ENCODE measurements at places on chromosomes 11 and 22.

DNA sequence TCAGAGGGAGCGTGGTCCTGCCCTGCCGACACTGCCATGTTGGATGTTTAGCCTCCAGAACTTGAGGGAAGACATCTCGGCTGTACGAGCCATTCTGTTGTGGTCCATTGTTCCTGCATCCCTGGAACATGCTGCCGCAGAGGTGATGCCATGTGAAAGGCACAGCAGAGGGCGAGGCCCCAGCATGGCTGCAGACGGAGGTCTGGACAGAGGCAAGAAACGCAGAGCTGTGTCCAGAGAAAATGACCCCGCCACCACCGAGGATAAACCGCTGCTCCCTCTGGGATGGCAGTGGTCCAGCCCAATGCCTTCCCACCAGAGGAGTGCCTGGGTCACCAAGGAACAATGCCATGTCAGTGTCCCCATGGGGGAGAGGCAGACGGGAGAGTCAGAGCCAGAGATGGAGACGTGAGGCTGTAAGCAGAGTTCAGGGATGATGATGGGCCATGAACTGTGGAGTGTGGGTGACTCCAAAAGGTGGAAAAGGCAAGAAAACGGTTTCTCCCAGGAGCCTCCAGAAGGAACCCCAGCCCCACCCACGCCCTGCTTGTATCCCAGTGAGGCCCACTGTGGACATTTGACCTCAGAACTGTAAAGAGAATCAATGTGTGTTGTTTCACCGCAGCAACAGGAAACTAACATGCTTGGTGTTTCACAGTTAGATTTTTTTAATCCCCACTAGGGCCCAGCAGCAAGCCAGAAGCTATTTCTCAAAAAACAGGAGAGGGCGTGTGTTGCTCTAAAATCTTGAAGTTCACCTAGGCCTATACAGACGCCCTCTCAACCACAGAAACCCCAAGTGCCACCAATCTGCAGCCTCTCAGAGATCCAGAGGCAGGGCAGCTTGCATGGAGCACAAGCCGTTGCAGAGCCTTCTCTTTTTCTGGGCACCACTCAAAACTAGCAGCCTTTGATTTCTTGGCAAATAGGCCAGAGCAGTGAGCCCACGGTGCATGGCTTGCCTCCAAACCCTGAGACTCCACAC is 1422.9 kb downstream of the TBC1D22A start:
- no peak for DNase-seq

GRCh38 chr11:3095712-3096361 is 38.6 kb upstream of the CARS1 start:
- DNase-seq = no peak

GRCh38 chr11:65415499-65416340 is 6.9 kb upstream of the NEAT1 start:
- DNase-seq = no peak

DNA sequence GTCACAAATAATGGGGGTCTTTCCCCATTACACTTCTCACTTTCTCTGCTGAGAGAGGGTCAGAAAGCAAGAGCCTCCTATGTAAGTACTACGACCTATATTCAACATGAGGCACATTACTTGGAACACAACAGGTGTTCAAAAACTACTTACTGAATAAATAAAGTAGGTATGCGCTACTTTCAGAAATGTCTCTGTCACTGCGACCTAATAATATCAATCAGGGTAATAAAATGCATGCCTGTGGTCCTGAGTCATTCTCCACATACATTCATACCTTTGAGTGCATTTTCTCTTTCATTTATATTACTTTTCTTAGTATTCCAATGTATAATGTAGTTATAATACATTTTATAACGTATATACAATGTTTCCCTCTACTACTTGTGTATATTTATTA is 838.9 kb downstream of the DLG2 start:
- no peak for DNase-seq

DNA sequence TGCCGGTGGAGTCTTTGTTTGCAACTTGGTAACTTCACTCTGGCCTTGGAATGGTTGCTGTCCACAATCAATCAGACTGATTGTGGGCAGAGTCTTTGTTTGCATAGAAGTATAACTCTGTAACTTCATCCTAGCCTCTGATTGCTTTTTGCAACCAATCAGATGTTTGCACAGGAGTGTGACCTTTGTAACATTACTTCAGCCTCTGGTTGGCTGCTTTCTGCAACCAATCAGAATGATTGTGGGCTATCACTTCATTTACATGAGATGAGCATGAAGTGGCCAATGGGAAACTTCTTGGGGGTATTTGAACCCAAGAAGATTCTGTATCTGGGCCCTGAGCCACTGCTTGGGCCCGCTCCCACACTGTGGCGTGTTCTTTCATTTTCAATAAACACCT is 79.6 kb upstream of the CLDN5 start:
- no peak for DNase-seq

- no peak for DNase-seq
Measured at GRCh38 chr11:86980086-86980796, 25.0 kb upstream of the FZD4 start.
